Midbrain (tissue), 1 donor: ENCODE measurements at places on chromosomes 6 and 20.

DNA sequence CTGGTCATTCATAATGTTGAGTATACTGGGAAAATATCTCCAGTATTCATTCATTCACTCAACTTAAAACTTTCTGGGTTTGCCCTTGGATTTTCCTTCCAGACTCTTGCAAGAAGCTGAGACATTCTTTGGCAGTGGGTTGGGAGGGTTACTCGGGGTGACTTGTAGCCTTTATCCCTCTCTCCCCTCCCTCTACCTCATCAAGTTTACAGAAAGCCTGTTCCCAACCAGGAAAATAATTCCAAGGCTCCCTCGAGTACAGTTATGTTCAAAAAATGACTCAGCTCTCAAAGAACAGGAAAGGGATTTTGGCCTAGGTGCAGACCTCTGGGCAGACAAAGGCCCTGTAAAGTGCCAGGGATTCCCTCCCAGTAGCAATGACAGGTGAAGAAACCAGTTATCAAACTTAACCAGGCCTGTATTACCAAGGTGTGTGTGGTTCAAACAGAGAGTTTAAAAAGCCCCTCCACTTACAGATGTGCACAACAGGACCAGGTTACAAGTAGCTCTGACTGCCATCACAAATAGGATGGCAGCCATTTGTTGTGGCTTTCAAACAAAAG is 22.2 kb downstream of the FKBP1A start:
- no peak for DNase-seq

GRCh38 chr20:4959592-4959991 is 41.7 kb downstream of the SLC23A2 start:
- DNase-seq = no peak

GRCh38 chr6:169719117-169719516 is 5.2 kb downstream of the PHF10 start:
- no peak for DNase-seq

- DNase-seq = no peak
These were observed 170.7 kb downstream of the THBS2 start for GRCh38 chr6:169082817-169083507.

DNA sequence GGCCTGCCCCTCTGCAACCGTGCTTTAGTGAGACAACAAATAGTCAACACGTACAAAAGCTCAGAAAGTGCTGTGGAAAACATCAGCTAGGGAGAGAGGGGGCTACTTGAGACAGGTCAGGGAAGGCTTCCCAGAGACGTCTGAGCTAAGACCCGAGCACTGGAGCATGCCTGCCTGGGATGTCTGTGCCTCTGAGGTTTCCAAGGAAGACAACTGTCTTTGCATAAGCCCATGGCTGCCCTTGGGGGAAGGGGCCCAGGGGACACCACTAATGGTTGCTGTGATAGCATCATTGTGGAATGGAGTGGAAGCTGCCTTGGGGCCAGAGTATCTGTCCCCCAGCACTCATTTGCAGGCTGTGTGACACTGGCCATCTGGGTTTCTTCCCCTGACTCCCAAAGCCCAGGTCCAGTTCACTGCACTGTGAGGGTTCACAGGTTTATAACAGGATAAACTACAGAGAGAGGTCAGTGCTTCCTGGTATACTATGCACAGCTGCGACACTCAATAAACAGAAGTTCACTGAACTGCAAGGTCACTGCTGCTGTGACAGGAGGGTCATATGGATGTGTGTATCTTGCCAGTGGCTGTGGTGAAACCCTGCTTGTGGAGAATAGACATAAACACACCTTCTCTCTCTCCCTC is 1.5 kb upstream of the ARFGEF2 start:
- DNase-seq = no peak

- DNase-seq = no peak
These were observed 177.1 kb downstream of the ZDHHC14 start for GRCh38 chr6:157558049-157558448.

DNA sequence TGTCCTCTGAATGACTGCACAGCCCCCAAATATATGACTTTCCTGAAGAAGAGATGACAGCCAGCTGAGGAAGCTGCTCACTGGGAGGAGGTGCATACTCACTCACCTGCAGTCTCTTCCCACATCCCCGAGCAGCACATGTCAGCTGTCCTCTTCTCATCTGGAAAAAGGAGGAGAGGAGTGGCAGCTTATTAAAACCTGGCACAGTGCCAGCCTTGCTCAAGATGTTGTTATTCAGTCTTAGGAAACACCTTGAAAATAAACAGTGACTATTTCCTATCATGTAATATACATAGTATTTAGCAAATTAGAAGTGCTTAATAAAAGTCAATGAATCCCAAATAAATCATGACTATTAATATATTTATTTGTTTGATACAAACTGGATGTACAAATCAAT is 232.9 kb downstream of the EPM2A start:
- DNase-seq = no peak

DNA sequence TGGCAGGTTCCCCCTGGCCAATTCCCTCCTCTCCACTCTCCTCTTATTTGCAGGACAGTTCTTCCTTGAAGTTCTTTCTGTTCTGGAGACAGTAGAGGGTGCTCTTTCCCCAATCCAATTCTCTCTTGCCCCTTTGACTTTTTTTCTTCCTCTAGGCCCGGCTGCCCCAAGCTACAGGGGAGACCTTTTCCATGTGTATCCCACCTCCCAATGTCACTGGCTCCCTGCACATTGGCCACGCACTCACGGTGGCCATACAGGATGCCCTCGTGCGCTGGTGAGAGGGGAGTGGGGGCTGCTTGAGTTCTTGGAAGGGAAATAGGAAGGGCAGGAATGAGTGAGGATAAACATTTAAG is 1.5 kb downstream of the VARS2 start:
- DNase-seq = peak; percentile 79

GRCh38 chr6:33716379-33716778 is 4.9 kb upstream of the UQCC2 start:
- no peak for DNase-seq

DNA sequence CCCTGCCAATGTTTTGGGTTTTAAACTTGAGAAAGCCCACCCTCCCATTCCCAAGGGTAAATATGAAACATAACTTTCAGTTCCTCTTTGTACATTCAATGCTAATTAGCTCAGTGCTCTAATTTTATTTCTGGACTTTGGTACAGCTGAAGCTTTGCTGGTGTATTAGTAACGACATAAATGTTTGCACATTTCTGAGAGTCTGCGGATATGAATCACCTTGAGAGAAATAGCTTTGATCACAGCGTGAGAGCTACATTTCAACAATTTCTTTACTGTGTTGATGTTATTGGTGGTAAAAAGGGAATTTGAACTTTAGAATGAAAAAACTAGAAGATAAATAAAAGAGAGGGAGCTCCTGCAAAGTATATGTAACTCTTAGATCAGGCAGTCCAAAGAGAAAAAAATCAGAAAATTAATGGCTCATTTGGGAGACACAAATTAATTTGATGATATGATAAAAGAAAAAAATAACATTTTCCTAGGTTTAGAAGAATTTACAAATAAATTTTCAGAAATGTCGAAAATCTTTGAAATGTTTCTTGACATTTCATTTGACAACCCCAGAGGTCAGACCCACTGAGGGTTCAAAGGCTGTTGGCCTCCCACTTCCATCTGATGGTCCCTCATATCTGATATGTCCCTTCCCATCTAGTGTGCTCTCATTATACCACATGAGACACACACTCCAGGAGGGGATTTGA is 38.5 kb upstream of the CAP2 start:
- no peak for DNase-seq

GRCh38 chr6:136069119-136069518 is 181.0 kb downstream of the MTFR2 start:
- DNase-seq = no peak

DNA sequence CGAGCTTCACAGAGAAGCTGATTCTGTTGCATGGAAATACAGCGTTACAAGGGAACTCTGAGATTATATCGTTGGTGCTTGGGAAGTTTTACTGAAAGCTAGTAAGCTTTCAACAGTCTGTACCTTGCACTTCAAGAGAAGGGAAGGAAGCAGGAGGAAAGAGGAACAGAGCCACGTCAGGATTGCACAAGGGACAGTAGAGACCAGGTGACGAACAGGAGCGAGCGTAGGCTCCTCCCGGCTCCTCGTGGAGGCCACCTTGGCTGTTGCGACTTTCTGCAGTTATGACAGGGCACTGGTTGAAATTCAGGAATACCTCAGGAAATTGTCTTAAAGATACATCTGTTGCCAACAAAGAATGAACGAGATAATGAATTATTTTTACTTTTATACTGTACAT is 18.8 kb downstream of the RTF2 start:
- no peak for DNase-seq

GRCh38 chr20:45374966-45375365 is 3.2 kb downstream of the TP53TG5 start:
- DNase-seq = no peak

DNA sequence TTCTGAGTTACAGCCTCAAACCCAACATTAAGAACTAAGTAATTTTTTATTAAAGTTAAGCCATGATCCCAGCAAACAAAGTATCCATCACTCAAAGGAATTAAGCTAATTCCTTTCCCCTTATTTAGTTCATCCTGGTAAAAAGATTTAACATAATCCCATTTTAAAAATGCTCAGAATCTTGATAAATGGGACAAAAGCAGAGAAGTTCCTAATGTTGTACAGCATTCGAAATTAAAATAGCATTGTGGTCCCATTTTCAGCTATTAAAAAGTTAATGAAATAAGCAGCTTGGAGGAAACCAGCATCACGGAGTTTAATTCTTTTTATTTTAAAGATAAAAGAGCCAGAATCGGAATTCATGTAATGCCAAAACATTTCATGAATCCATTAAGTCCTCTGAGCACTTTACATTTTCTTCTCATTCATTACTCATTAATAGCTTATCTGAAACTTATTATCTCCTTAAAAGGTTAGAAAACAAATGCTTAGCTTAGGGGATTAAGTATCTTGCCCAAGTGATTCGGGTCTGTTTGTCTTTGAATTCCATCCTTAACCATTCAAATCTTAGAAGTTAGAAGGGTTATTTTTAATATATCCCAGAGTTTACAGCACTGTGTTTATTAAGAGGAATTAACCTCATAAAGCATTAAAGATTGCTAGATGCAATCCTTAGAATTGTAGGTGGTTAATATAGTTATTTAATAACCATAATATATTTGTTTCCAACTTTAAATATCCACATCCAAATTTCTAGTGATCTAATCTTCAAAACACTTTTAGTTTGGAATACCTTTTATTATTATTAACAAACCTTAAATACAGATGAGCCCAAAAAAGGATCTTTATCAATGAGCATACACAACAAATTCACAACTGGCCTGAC is 11.2 kb downstream of the RBM39 start:
- DNase-seq = no peak

DNA sequence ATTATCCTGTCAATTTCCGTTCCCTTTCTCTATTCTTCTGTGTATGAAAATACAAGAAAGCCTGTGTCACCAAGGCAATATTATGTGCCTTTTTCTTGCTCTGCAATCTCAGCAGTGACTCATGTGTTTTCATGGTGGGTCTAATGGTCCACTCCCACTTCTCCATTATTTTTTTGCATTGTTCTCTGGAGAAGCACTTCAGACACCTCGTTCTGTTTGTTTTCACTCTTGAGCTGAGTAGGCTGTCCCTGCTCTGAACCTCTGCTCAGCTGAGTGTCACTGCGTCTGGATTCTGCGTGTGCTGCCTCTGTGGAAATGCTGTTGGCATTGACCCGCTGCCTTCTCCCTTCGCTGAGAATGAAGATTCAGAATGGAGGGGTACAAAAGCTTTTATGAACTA is 230.6 kb downstream of the TMEM242 start:
- DNase-seq = no peak

- no peak for DNase-seq
These were observed 64.4 kb downstream of the TMEM170B start for GRCh38 chr6:11601776-11602605.

DNA sequence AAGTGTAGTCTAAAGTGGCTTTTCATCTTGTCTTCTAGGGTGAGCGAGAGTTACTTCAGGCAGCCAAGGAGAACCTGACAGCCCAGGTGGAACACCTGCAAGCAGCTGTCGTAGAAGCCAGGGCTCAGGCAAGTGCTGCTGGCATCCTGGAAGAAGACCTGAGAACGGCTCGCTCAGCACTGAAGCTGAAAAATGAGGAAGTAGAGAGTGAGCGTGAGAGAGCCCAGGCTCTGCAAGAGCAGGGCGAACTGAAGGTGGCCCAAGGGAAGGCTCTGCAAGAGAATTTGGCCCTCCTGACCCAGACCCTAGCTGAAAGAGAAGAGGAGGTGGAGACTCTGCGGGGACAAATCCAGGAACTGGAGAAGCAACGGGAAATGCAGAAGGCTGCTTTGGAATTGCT is 27.1 kb downstream of the C20orf173 start:
- no peak for DNase-seq

DNA sequence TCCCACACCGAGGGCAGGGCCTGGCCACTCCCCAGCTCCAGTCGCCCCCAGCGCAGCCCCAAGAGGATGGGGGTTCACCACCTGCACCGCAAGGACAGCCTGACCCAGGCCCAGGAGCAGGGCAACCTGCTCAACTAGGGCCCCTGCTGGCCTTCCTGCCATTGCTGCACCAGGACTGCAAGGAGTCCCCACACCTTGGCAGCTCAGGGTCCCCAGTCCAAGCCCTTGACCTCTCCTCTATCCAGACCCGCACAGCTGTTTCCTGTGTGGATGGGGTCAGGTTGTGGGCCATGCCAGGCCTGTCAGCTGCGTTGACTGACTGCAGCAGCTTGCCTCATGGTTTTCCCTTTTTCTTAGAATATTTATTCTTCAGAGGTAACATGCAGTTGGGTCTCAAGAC is 4.4 kb downstream of the LRRC73 start:
- no peak for DNase-seq

DNA sequence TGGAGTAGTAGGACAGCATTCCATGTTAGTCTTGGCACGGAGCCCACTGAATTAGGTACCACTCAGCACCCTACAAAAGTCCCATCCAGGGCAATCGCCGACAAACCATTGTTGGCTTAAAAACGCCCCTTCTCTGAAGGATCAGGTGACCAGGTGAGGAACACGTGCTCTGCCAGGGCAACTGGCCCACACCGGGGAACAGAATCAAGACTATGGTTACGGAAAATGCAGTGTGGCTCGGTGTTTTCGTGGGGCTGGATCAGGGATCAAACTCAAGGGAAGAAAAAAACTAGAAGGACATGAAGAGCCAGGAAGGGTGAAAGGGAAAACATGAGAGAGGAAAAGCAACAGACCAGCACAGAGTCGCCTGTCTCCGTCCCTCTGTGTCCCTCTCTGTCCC is 177.8 kb upstream of the ARID1B start:
- no peak for DNase-seq

- no peak for DNase-seq
These were observed 65.0 kb downstream of the ISM1 start for GRCh38 chr20:13286052-13286451.

- DNase-seq = no peak
These were observed 37.3 kb downstream of the HDDC2 start for GRCh38 chr6:125264476-125264875.

DNA sequence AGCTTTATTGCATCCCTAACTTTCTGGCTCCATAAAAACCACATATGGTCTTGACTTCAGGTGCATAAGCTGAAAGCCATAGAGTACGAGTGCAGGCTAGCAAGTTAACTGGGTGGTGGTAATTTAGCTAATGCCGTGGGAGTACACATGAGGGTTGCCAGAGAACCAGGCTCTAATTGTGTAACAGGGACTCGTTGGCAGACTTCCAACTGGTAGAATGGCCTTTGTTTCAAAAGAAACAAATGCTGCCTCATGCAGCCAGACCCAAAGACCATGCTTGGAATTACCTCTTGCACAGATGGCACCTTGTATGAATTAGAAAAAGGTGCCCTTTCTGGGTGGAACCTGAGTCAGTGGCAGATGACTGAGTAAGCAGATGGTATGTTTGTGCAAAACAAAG is 73.2 kb downstream of the LY86 start:
- peak; percentile 41 for DNase-seq

- DNase-seq = no peak
These were observed 55.2 kb downstream of the TGM2 start for GRCh38 chr20:38109591-38110524.
